Thymus (tissue), 14 donors: ENCODE measurements at places on chromosomes 2 and 18.

- DNase-seq = no peak
Measured at GRCh38 chr2:160333324-160334027, 133.4 kb upstream of the ITGB6 start.

- DNase-seq = no peak
Measured at GRCh38 chr18:13625843-13626543, 100.4 kb downstream of the FAM210A start.

DNA sequence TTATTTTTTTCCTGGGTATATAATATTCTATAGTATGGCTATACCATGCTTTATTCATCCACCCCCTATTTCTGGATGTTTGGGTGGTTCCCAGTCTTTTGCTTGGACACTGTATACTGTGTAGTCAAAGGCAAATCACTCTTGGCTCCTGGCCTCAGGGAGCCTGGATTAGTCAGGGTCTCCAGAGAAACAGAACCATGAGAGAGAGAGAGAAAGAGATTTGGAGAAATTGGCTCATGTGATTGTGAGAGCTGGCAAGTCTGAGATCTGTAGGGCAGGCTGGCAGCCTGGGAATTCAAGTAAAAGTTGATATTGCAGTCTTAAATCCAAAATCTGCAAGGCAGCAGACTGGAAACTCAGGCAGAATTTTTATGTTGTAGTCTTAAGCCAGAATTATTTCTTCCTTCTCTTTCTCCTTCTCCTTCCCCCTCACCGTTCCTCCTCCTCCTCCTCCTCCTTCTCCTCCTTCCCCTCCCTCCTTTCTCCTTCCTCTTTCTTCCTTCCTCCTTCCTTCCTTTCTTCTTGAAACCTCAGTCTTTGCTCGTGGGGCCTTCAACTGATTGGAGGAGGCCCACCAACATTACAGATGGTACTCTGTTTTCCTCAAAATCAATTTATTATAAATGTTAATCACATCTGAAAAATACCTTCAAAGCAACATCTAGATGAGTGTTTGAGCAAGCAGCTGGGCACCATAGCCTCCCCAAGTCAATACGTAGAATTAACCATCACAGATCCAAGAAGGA, 33.0 kb downstream of the CTIF start:
- no peak for DNase-seq

- no peak for DNase-seq
Measured at GRCh38 chr2:97669448-97669847, at the start of gene C2orf92. Gene C2orf92 (plus strand): TSS chr2:97669713. CDS start chr2:97669789, 76 bp downstream.

DNA sequence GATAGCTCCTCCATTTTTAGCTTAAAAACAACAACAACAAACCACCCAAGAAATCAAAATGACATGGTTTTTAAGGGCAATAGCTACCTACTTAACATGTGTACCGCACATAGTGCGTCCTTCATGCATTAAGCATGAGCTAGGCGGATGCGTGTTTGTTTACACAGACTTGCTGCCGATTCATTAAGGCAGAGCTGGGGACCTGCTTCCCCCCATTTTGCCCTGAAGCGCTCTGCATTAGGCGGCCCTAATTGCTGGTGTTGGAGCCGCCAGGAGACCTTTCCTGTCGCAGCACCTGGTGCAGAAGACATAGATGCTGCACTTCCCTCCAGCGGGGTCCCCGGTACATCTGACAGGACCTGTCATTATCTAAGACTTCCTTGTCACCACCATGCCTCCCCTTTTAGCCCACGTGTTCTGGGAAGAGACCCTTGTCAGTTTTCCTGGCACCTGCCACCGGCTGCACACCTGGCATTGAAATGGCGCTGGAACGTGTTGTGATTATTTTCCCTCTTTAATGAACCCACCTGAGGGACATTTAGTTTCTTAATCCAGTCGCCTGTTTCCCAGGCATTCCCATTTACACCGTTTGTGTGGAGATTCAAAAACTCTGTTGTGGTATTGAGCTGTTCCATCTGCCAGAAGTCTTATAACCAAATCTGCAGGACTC, 261.1 kb upstream of the RAB12 start:
- no peak for DNase-seq

DNA sequence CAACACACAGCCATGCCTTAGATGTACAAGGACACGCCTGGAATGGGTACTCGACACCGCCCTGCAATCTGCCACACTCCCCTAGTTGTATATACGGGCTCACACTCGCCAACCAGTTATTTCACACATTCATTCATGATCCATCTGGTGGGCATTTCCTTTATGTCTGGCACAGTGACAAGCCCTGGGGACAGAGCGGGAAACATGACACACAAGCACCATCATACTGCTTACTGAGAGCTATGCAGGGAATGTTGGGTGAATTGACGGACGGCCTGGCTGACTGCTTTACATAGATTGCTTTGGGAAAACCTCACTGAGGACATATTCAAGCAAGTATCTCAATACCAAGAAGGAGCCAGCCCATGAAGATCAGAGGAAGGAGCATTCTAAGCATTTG, 448.0 kb upstream of the SPRED2 start:
- DNase-seq = no peak

DNA sequence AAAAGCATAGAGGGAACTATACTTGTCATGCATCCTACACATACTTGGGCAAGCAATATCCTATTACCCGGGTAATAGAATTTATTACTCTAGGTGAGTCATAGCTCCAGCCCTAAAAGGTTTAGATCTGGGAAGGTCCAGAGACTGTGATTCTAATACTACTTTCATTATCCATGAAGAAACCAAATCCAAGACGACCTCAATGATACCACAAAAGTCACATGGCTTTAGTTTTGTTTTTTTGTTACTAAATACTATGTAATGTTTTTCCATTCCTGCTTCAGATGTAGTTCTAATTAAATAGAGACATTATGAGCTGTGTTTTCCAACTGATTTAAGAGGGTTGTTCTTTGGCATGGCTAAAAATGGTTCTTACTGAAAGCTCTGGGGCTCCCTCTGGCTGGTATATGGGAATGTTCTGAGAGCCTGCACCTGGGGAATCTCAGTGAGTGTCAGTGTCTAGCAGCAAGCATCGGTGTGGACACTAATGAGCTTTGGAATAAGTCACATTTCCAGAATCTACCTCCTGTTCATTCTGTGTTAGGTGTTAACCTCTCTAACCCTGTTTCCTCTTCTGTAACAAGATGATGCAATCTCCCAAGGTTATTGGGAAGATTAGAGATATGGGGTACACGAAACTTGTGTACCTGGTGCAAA, 20.5 kb upstream of the IL1RL2 start:
- DNase-seq = no peak
